ENCODE measurements at places on chromosomes 2 and 18.
A peak's percentile ranks its signal among the peaks of the same experiment; 100 is the strongest.

DNA sequence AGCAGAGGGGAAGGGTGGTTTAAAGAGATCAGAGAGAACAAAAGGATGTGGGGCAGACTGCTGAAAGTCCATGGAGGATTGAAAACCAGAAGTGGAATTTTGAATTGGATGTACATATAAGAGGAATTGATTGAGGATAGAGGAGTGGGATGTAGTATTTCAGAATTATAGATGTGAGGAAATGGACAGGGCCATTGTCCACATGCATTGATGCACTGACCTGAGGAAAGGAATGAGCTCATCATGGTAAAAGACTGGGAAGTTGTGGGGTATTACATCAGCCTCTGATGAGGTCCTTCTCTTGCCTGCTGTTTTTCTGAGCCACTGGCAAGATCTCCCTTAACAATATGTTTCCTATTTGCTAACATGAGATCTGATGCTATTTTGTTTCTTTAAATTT is 365.7 kb upstream of the FANCL start:
- no peak for DNase-seq

GRCh38 chr2:128949360-128949759 is 630.7 kb upstream of the HS6ST1 start:
- DNase-seq = no peak

DNA sequence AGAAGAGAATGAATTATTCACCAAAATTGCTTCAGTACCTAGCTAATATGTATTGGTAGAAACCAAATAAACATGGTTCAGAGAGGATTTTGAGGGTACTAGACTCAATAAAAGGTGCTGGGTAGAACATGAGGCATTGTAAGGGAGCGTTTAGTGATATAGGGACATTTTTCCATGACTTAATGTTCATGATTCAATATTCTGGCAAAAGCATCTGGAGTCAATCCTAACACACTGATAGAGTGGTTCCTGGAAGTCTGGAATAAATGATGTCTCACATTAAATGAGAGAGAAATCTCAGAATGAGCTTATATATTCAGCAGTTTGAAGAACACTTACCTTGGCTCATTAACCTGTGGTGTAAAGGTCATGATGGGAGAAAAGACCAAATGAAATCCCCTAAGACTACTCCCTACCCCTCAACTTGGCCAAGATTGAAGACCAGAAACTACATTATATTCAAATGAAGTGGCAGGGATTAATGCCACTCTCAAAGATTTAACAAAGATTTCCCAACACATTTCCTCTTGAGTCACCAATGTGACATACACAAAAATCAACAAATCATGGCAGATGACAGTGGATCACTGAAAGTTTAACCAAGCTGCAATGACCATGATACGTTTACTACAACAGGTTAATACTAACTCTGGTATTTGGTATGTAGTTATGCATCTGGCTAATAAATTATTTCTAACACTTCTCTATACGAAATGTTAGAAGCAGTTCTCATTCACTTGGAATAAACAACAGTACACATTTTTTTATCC is 309.5 kb downstream of the SATB2 start:
- no peak for DNase-seq

DNA sequence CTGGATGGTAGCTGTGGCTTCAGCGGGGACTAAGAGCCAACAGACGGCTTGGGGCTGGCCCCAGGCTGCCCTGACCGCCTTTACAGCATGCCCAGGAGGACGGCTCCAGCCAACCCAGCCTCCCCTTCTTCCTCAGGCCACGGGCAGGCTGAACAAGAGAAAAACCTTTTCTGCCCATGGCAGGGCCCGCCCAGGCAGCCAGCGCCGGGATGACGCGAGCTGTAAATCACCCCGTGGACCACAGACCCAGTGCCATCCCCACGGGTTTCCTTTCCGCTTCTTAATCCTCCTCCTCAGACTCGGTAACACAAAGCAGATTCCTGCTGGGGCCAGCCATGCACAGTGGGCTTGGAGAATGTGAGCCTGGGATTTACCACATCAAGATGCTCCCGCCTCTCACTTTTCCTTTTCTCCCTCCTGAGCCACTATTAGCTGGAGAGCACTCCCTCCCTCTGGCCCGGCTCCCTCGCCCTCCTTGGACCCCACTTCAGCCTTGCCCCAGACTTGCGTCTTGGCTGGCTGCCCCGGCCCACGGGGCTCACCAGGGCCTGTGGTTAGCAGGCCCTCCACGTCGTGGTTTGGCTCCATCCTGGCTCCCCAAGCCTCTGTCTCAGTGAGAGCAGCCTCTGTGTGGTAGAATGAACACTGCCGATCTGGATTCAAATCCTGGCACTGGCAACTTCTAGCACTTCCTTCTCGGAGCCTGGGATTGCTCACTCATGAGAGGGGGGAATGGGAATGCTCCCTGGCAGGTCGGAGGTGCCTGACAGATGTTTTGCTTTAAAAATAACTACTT is 31.4 kb downstream of the ATOH8 start:
- DNase-seq = no peak

DNA sequence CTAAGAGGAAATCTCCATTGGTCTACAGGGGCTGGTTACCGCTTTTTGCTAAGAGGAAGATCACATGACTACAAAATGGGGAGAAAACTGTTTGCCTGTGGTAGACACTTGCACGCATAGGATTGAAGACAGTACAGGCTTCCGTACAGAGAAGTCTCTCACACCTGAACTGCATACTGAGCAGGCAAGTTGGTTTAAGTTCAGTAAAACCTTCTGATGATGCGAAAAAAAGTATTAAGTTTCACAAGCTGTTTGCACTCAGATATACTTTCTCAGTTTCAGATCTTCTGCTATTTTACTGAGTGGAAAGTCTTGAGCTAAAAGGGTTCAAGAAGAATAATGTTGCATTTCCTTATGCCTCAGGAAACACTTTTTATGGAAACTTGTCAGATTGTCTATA is 292.2 kb upstream of the MC4R start:
- DNase-seq = no peak

DNA sequence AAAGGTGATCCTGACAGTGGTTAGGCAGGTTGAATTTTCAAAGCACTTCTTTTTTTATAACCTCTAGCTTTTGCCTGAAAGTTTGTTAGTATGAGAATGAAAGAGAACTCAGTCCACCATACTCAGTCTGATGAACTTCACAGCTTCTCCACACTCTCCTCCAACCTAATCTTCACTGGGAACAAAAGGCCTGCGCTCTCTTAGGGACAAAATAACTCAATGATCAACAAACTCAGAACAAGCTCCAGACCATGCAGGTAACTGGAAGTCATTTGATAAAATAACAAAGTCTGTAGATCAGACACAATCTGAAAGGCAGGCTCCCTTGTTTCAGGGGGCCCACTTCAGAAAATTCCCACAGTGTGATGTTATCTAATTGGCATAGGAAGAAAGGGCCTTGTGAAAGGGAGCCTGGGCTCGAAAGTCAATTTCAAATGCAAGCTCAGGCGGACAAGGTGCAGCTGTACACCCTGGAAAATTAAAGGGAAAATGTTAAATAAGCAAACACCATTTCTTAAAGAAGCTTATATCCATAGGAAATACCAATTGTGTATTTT is 142.2 kb downstream of the STK39 start:
- DNase-seq = no peak

- DNase-seq = no peak
Measured at GRCh38 chr2:162060532-162060931, 13.5 kb downstream of the DPP4 start.

DNA sequence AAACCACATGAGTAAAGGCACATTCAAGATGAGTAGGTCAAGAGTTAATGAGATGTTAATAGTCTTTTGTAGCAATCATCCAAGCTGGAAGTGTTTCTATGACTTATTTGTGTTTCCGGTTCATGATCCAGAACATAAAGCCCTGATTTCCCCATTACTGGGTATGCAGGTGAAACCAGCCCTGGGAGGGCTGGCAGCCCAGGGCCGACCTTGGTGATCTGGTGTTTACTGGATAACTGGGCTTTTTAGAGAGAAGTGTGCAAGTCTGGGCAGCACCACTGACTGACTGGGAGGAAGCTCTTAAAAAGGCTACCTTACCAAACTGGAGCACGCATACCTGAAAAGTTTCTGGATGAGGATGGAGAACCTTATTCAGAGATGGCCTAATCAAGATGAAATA is 431.6 kb upstream of the VRK2 start:
- DNase-seq = no peak

DNA sequence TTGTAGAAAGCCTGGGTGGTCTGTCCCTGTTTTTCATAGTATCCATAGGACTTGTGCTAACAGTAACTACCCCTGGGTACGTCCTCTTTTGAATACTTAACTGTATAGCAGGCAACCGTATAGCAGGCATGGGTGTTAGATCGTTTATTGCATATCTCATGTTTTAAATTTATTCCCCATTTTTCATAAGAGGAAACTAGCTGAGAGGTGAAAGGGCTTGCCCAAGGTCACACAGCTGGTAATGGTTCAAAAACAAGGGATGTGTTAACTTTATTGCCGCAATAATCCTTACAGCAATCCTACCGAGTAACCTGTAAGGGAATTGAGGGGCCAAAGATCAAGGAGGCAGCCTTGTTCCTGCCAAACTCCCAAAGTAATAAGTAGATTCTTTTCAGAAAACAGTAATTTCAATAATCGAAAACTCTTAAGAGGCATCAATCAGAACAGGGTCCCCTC is 990 bp upstream of the MGAT4A start:
- no peak for DNase-seq

- DNase-seq = no peak
Measured at GRCh38 chr2:11387843-11388242, 43.4 kb upstream of the ROCK2 start.

GRCh38 chr2:196275646-196276352 is 104.4 kb upstream of the STK17B start:
- DNase-seq = no peak

GRCh38 chr2:142750858-142751257 is 126.6 kb upstream of the KYNU start:
- no peak for DNase-seq

GRCh38 chr2:111208639-111209038 is 87.9 kb downstream of the BCL2L11 start:
- DNase-seq = no peak

- no peak for DNase-seq
Measured at GRCh38 chr2:225814554-225814953, 415.0 kb downstream of the NYAP2 start.

DNA sequence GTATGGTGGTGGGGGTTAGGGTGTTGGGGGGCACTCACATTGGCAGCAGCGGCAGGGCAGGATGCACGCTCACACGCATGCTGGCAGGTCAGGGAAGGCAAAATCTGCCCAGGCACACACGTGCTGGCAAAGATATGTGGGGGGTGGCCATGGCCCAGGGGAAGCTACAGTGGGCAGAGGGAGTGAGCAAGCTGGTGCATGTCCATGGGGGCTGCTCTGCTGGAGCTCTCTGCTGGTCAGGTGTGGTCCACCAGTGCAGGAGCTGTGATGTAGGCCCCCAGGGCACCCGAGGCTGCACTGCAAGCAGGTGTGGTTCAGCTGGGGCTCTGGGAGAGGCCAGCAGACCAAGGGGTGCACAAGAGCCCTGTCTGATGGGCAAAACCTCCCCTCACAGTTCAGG is 491.5 kb upstream of the TNP1 start:
- no peak for DNase-seq

DNA sequence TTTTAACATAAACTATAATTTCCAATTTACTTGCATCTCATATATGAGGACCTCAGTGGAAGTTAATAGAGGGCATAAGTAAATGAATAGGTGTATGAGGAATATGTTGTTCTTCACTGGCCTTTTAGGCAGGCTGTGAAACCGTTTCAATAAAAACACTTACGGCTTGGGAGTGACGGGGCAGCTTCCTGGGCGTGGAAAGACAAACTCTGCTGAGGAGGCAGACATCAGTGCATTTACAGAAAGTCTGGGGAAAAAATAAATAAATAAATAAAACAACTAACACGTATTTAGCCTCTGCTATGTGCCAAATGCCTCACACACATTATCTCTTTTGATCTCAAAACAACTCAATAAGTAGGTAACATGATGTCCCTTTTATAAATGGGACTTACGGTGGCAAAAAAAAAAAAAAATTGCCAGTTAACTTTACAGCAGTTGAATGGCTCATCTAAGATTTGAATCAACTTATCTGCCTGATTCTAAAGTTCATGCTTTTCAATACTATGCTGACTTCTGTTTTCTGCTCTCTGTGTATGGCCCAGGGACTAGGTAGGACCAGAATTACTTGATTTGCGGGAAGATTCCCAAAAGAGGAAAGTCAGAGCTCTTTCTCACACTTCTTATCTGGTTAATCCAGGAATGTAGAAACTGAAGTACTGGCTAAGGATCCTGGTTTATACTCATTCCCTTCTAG is 77.5 kb upstream of the LRATD1 start:
- no peak for DNase-seq

DNA sequence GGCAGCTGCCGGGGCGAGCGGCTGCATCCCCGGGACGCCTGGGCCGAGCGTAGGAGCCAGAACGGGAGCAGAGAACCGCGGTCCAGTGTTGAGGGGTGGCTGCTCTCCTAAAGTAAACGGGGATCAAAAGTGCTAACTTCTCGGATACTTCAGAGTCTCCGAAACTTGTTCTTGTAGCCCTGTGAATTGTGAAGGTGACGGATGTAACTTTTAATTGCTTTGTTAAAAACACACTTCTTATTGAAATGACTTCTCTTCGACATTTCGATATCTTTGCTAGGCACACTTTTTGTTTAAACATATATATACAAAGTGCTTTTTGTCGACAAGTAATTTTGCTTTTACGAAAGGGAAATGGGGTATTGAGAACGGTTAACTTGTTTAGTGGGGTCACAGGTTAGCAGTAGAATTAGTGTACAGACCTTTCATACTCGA is 540 bp downstream of the ATP9B start:
- DNase-seq = no peak

DNA sequence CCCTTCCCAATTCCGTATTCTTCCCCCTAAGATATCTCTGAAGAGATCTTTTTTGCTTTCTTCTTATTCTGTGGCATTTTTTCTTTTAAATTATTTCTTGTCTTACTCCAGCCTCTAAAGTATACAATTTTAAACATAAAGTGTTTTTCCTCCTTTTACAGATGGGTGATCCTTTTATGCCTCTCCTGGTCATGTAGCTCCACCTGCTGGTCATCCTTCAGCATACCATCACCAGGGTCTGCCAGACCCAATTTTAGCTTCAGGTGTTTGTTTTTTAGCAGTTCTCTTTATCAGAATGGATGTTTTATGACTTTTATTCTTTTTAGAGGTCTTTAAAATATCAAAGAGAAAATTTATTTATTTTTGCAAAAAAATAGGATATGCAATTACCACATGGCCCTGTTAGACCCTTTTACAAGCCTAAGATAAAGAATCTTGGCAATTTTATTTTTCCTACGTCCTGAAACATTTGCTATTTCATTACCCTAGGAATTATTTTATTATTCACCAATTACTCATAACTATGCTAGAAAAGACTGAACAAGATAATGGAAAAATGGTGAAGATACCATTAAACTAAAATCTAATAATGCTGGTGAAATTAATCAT is 55.5 kb downstream of the PIGN start:
- peak; percentile 41 for DNase-seq
